ENCODE measurements at places on chromosomes 7 and 10.

- DNase-seq: no peak
These were observed 639.7 kb downstream of the AUTS2 start for GRCh38 chr7:70237831-70238575.

DNA sequence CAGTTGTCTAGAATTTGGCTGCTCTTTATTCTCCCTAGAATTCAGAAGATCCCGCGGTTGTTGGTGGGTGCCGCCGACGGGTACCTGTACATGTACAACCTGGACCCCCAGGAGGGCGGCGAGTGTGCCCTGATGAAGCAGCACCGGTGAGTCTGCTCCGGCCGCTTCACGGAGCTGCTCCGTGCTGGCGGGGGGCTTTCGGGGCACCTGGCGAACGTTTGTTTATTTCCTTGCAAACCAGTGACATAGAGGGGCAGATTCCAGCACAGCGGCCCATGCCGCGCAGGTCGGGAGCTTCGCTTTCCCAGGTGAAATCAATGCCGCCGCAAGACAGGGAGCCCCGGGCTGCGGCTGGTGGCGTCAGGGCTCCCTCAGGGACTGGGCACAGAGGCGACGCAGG, 38.0 kb downstream of the WIPI2 start:
- no peak for DNase-seq

DNA sequence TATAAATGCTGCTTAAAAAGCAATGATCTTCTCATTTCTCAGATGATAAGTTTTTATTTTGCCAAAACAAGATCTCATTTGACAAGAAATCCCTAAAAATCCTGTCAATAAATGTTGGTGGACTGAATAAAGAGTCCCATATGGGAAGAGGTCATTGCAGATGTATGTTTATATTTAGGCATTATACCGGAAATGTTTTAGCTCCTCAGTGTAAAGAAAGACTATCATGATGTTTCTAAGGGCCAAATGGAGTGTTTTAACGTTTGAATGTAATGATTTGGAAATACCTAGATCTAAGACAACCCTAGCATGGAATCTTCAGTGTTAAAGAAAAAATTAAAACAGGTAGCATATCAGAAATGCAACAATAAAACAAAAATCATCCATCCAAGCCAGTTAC, 457.8 kb upstream of the NFE2L3 start:
- DNase-seq: no peak

GRCh38 chr7:114569220-114569619, 154.6 kb downstream of the FOXP2 start:
- DNase-seq: no peak

DNA sequence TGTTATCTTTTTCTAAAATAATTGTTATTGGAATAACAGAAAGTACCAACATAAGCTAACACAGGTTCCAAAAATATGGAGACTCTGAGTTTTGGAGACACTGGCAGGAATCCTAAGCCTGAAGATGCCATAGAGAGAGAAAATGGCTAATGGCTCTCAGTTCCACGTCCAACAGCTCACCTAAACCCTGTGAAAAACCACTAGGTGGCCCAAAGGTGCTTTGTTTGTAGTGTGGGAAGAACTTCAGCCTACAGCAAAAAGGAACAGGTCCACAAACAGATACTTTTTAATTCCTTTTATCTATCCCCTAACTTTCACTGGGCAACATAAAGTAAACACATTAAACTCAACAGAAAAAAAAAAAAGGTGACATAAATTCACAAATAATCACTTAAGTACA, 272.3 kb downstream of the SEMA3D start:
- DNase-seq: no peak

DNA sequence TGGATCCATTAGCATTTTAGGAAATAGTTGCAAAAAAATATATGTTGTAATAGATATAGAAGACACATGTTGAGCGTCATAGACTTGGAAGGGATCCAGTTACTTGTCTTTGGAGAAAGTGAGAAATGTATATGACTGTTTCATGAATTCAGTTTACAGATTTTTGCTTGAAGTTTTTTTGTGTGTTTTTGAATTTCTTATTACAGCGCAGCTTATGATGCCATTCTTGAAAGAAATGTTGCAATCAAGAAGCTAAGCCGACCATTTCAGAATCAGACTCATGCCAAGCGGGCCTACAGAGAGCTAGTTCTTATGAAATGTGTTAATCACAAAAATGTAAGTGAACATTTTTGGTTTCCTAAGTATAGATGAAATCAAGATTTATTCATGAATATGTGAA, 98.2 kb downstream of the MAPK8 start:
- DNase-seq: peak; percentile 40

GRCh38 chr7:131745390-131746248, 189.2 kb upstream of the PODXL start:
- DNase-seq: peak; percentile 53

DNA sequence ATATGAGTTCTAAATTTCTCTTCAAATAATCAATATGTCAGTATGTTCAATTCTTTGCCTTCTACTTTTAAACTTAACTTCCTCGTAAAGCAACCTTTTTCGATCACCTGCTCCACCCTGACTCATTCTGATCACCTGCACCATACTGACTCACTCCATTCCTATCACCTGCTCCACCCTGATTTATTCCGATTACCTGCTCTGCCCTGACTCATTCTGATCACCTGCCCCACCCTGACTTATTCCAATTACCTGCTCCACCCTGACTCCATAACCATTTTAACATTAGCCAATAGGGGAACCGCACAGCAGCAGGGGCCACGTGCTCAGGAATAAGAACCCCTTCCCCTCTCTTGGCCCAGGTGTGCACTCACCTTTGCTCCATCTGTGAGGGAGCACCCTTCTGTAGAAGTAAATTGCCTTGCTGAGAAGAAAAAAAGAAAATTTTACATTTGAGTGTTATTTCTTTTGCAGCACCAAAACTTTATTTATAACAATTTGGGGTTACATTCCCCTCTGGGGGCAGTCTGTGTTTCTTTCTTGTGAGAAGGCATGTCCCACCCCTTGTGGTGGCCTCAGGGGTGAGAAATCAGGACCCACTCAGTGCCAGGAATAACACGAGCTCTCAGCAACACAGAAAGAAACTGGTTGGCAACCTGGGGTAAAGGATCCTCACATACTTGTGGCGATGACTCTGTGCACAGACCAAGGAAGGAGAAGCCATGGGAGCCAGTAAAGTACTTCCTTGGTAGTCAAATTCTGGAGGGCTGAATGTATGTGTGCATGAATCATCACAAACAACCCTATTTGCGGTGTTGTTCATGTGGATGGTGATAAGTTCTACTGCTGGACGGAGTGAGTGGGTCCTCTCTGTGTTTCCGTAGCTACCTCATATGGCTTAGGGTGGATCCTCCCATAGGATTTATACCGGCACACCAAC, 29.4 kb upstream of the PPP1R9A start:
- DNase-seq: no peak

GRCh38 chr10:78211561-78212051, 177.9 kb downstream of the RPS24 start:
- peak; percentile 64 for DNase-seq

DNA sequence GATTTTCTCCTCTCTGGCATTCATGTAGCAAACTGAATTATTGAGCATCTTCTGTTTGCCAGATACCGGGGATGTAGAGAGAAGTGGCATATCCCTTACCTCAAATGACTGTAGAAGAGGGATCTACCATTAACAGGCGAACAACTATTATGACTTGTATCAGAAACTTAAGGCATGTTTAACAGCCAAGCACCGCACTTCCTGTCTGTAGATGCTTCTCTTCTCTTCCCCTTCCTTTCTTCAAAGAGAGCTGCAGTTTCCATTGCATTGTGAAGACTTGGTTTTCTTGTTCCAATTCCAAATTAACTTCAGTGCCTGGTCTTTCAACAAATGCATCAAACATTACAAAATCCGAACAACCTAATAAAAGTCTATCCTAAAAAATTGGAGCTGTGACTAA, 49.3 kb downstream of the LRRC4 start:
- no peak for DNase-seq

- peak; percentile 28 for DNase-seq
These were observed 19.1 kb upstream of the OPALIN start for GRCh38 chr10:96377816-96378294.

DNA sequence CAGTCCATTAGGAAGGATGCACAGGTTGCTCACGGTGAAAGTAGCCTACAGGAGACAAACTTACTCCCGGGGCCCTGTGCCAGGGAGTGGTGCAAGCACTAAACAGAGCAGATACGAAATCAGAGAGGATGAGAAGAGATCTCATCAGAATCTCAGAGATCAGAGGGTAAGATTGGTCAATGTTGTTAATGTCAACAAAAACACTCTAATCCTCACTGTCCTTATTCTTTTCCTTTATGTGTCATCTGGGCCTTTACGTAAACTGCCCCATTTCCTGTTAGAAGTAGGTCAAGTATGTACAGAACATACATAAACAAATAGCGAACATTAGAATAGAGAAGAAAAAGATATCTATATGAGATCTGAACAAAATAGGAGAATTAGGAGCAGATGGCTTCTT, 163.1 kb downstream of the PPP1R17 start:
- no peak for DNase-seq

DNA sequence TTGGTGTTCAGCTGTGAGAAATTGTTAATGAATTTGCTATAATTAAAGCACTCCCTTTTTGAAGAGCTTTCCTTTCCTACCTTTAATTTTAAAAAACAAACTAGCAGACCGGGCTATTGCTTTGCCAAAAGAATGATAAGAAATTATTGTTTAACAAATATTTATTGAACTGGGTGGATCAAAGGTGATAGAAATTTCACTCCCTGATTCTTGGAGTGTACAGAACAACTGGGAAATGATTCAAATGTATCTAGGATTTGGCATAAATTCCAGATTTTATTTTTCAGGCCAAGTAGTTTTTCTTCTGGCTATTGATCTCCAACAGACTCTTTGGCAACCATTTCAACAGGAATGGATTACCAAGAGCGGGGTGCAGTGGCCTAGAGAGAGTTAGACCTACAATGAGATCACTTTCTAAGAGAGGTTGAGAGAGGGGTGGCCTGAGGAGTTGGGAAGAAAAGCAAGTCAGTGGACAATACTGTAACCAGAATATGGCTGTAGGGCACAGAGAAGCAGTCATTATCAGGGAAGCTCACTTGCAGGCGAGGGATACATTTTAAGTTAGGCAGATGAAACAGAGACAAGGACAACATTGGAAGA, 71.9 kb downstream of the PLXDC2 start:
- DNase-seq: no peak

DNA sequence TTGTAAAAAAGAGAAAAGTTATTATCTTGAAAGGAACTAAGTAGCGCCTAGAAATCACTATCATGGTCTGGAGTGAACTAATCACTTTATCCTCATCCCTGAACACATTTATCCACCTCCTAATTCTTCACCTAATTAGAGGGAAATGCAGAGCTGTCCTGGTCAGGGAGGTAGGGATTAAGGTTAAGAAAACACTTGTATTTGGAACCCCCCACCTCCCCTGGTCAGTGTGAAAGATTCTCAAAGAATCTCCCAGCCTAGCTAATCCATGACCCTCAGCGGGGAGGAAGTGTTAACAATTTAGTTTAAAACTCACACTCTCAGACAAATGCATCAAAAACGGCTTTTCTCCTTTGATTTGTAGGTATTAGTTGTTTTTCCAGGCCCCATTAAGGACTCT, 83.8 kb downstream of the FAM204A start:
- DNase-seq: no peak

GRCh38 chr7:140053812-140054539, 8.8 kb downstream of the PARP12 start:
- DNase-seq: no peak

GRCh38 chr10:21203473-21204107, 306.5 kb upstream of the NEBL start:
- DNase-seq: no peak

Data from fibroblast of skin of right biceps (primary cell).